Hematopoietic multipotent progenitor cell treated with erythropoietin and hydrocortisone succinate and interleukin-3 and kit ligand, for 15 days (in vitro differentiated cells): ENCODE measurements at places on chromosomes 13 and 19.

- DNase-seq: no peak
Observed at GRCh38 chr19:33507021-33507956, 14.3 kb downstream of the PEPD start.

DNA sequence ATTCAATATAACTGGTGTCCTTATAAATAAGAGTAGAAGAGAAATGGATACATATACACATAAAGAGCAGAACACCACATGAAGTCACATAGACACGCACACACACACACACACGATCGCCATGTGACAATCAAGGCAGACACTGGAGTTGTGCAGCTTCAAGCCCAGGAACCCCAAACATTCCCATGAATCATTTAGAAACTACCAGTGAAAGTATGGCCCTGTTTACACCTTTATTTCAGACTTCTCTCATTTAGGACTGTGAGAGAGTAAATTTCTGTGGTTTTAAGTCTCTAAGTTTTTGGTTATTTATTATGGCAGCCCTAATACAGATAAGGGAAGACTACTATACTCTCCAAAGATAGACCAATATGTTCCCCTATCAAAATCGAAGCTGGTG, 20.4 kb upstream of the TNFSF13B start:
- DNase-seq: no peak

GRCh38 chr19:5078666-5079065, 109.8 kb downstream of the KDM4B start:
- DNase-seq: no peak

DNA sequence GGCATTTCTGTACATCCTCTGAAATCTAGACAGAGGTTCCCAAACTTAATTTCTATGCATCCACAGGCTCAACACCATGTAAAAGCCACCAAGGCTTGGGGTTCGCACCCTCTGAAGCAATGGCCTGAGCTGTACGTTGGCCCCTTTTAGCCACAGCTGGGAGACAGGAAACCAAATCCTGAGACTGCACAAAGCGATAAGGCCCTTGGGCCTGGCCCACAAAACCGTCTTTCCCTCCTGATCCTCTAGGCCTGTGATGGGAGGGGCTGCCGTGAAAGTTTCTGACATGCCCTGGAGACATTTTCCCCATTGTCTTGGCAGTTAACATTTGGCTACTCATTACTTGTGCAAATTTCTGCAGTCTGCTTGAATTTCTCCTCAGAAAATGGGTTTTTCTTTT, 766.4 kb downstream of the GPC5 start:
- no peak for DNase-seq

GRCh38 chr13:24232474-24232873, 72.0 kb downstream of the SPATA13 start:
- DNase-seq: no peak

GRCh38 chr13:85812282-85812681, 13.1 kb upstream of the SLITRK6 start:
- DNase-seq: no peak

- DNase-seq: no peak
Observed at GRCh38 chr19:6533746-6534418, 3.1 kb downstream of the TNFSF9 start.

- no peak for DNase-seq
Observed at GRCh38 chr13:70708775-70709174, 600.5 kb upstream of the KLHL1 start.

DNA sequence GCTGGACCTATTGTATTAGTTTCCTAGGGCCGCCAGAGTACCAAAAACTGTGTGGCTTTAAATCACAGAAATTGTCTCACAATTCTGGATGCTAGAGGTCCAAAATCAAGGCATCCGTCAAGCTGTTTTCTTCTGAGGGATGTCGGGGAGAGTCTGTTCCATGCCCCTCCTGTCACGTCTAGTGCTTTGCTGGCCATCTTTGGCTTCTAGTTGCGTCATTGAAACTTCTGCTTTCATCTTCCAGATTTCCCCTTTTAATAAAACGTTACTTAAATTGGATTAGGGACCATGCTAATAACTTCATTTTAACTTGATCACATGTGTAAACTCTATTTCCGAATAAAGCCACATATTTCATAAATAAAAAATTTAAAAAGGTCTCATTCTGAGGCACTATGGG, 47.5 kb downstream of the TRPM4 start:
- no peak for DNase-seq

DNA sequence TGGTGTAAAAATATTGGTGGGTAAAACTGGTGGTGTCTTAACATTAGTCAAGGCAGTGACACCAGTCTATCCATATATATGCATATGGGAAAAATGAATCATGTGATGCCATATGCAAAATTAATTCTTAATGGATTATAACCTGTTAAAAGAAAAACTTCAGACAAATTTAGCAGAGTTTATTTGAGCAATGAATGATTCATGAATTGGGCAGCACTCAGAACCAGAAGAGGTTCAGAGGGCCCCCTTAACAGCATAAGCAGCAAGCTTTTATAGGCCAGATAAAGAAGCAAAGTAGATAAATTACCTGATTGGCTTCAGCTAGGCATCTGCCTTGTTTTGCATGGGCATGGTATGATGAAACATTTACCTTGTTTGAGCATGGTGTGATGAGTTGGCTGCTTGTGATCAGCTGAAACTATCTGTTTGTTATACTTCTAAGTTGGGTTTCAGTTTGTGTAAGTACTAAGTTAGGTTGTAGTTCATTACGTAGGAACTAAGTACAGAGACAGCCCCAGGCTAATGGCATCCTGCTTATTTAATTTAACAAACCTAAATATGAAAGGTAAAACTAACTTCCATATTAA, 66.6 kb downstream of the DNAJC15 start:
- DNase-seq: no peak

GRCh38 chr19:46606019-46606418, 4.9 kb downstream of the CALM3 start:
- DNase-seq: no peak

GRCh38 chr13:95388420-95389079, 87.3 kb upstream of the ABCC4 start:
- no peak for DNase-seq

DNA sequence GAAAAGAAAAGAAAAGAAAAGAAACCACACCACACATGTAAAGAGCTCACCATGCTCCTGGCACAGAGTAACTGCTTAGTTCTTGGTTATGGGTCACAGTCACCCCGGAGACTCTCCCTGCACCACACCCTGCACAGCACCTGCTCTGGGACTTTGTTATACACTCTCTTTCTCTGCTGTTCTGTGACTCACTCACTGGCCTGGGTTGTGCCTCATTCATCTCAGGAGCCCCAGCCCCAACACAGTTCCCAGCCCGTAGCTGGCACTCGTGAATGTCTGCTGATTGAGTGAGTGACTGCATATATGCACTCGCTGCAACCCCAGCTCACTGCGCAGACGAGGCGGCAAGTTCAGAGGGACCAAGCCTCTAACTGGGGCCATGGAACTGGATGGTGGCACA, 22.9 kb upstream of the ZNF507 start:
- no peak for DNase-seq

DNA sequence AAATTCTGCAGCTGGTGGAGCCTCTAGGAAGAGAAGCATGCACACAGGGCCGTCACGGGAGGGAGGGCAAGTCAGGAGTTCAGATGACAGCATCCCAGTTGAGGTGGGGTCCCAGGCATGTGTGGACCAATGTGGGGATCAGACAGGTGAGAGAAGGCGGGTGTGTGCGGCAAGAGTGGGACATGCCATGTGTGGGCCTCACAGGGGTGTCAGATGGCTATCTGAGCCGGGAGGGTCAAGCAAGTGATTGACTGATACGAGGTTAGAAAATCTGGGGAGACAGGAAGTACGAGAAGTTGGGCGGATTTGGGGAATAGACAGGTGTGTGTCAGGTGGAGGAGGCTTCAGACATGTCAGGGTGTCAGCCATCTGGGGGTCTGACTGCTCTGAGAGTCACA, 8.9 kb downstream of the RASGRP4 start:
- no peak for DNase-seq

- no peak for DNase-seq
Observed at GRCh38 chr19:17327654-17328516, 6.8 kb downstream of the ANO8 start.

- DNase-seq: no peak
Observed at GRCh38 chr19:42468273-42468796, 25.6 kb upstream of the CXCL17 start.

GRCh38 chr13:45119469-45119990, 780 bp upstream of the GTF2F2 start:
- DNase-seq: no peak

DNA sequence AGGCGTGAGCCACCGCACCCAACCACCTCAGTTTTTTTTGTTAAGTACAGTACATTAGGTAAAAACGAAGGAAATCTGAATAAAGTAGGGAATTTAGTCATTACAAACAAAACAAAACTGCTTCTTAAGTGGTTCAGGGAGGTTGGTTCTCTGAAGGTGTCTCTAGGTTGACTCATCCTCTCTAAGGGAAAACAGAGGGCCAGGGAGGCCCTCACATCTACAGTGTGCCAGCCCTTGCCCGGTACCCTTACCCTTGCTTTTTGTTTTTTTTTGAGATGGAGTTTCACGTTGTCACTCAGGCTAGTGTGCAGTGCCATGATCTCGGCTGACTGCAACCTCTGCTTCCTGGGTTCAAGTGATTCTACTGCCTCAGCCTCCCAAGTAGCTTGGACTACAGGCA, 17.2 kb upstream of the JUND start:
- DNase-seq: no peak

- no peak for DNase-seq
Observed at GRCh38 chr13:110921209-110921608, 6.3 kb upstream of the ANKRD10 start.

DNA sequence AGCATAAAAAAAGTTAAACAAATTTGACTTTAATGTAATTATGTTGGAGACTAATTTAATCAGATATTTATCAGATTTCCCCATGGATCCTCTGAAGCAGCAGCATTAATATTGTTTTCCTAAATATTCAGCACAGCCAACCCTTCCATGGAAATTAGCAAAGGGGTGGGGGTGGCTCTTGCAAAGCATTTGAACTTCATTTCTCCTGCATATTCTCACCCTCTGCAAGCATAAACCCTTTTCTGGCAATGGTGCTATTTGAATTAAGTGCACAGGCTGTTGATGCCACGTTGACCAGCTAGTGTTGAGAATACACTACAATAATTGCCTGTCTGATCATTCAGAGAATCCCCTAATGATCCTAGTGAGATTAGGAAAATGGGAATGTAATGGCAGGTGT, 488.1 kb upstream of the KLF12 start:
- DNase-seq: no peak

- DNase-seq: no peak
Observed at GRCh38 chr19:15290166-15290565, 42.2 kb downstream of the BRD4 start.
